Hematopoietic multipotent progenitor cell treated with erythropoietin and hydrocortisone succinate and interleukin-3 and kit ligand, for 8 days (in vitro differentiated cells): ENCODE measurements at places on chromosomes 2 and 18.
A peak's percentile ranks its signal among the peaks of the same experiment; 100 is the strongest.

- no peak for DNase-seq
Observed at GRCh38 chr2:235542733-235543127, 48.9 kb downstream of the AGAP1 start.

GRCh38 chr2:95274291-95275150, at the start of gene PROM2:
PROM2 (plus strand) TSS chr2:95274449; CDS start chr2:95274586, 137 bp downstream.
- DNase-seq, result no peak

- DNase-seq, result no peak
Observed at GRCh38 chr2:30689496-30690125, 117.6 kb downstream of the CAPN13 start.

DNA sequence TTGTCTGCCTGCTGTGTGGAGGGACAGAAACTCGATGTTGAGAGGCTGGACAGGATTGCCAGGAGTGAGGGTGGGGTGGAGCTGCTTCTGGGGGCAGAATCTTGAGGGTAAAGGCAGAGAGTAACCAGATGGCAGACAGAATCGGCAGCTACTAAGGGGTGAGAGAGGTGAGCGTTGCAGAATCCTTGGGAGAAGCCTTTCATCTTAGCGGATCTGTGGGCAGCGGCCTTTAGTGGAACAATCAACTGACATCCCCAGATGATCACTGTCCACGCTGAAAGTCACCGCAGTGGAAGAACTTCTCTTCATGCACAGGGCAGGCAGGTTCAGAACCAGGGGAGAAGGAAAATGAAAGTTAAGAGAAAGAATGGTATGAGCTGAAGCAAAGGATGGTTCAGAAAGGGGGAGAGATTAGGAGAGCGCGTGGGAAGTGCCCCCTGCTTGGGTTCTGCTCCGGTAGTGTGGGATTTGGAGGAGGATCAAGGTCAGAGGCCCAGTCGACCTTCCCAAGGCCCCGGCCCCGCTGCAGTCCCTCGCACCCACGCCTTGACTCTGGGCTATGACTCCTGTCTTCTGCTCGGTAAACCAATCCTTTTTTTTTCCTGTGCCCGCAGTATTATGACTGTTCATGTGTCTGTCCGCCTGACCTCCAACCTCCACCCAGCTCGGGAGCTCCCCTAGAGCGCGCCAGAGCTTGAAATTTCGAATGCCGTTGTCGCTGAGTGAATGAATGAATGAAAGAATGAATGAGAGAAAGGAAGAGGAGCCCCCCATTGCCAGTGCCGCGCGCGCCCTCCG, 584 bp downstream of the BOLA3 start:
- DNase-seq, result peak; percentile 24

GRCh38 chr2:162824304-162824703, 14.3 kb downstream of the KCNH7 start:
- no peak for DNase-seq

- DNase-seq, result no peak
Observed at GRCh38 chr18:30917651-30918050, 124.9 kb downstream of the DSC3 start.

GRCh38 chr18:36214811-36215210, 27.5 kb downstream of the MOCOS start:
- no peak for DNase-seq

DNA sequence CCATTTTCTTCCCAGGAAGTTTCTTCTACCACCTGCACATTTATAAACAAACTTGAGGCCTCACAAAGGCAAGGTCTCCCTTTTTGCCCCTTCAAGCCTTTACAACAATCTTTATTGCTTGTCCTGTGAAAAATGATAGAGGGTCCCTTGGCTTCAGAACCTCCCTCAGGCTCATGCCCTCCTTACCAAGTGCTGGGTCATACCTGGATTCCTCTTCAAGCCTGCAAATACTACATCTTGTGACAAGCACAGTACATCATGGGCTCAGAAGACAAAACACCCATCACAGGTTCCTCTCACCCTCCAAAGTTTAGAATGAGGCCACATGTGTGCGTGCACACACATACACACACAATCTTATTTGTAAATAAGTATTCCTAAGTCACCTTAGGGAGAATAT, 9.1 kb downstream of the CAPN14 start:
- no peak for DNase-seq

DNA sequence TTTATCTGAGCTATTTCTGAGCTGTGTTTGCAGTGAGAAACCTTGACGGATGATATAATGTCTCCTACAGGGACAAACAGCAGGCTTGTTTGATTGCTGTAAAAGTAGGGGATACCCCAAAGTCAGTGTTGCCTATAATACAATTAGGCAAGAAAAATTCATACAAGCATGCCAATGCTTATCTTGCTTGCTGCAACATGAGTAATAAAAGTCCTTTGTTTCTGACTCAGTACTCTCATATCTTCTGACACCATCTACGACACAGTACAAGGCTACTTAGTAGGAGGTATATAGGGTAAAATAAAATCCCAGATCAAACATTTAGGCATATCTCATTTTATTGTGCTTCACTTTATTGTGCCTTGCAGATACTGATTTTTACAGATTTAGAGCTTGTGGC, 33.0 kb downstream of the ERBB4 start:
- DNase-seq, result no peak

- DNase-seq, result no peak
Observed at GRCh38 chr18:61669320-61669719, 223.5 kb downstream of the RNF152 start.

- DNase-seq, result no peak
Observed at GRCh38 chr2:111135237-111135909, 14.7 kb downstream of the BCL2L11 start.

DNA sequence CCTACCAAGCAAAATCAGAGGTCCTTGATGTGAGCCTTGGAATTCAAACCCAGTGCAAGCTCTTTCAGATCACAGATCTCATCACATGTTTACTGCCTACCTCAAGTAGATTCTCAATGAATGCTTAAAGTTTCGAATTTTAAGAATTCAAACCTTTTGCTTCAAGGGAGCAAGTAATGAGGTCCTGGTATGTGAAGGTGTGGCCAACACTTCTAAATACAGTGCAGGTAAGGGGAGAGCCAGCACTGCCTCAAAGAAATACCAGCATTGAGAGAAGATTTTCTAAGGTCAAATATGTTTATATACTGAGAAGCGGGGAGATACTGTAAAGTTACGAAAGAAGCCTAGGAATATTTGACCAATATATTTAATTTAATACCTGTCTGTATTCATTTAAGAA, 19.7 kb upstream of the RNF152 start:
- no peak for DNase-seq

DNA sequence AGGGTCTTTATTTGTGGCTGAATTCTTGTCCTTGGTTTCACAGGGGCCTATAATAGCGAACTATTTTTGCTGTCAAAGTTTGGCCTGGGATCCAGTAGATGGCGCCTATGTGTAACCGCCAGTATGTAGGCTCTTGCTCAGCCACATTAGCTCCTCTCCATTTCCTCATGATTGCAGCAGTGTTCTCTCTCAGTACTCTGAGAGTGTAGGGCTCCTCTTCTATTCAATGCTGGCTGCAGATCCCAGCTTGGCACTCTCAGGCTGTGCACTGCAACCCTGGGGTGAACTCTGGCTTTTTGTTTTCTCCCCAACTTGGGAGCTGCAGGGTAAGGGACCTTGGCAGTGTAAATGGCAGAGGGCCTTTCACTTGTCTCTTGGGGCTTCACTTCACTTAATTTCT, 344.6 kb upstream of the CHAC2 start:
- peak; percentile 47 for DNase-seq

DNA sequence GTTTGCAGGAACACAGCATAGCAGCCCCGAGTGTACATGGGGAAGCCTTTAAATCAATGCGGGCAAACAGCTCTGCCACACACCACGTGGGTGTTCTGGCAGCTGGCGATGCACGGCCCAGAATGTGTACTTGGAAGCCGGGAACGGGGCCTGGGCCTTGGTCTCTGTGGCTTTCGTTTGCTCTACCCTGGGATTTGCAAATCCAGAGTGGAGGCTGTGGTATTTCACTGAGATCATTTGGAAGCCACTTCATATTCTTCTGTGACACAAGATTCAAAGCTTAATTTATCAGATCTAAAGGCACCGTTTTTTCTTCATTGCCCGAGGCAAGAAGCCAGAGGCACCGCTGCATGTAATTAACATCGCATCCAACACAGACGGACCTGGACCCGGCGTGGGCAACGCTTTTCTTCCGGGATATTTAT, 246.3 kb upstream of the MYT1L start:
- DNase-seq, result no peak

GRCh38 chr2:123688231-123688940, 336.7 kb upstream of the CNTNAP5 start:
- DNase-seq, result no peak

- no peak for DNase-seq
Observed at GRCh38 chr2:193907561-193907960, 1712.8 kb upstream of the TMEFF2 start.

GRCh38 chr2:30730736-30731647, 76.3 kb downstream of the CAPN13 start:
- DNase-seq, result no peak

DNA sequence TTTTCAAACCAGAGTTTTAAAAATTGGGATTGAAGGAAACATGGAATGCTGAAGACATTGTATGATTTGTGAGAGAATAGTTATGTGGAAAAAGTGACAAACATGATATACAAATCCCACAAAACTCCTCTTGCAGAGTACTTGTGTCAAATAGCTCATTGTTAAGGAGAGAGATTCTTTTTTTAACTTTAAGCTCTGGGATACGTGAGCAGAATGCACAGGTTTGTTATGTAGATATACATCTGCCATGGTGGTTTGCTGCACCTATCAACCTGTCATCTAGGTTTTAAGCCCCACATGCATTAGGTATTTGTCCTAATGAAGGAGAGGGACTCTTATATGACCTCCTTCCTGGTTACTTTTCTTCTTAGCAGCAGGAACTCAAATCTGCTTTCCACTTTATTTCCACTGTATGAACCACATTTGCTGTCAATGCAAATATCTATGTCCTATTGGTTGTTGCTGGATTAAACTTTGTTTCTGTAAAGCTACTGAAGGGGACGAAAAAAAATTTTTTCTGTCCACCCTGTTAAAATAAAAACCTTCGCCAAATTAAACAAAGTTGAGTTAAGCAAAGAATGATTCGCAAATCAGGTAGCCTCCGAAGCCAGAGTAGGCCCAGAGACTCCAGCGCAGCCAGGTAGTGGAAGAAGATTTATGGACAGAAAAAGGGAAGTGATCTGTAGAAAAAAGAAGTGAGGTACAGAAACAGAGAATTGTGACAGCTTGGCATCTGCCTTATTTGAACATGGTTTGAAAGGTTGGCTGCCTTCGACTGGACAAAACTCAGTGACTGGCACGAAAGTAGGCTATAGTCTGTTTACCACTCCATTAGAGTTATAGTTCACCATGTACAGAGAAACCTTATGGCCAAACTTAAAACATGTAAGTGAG, 430.1 kb upstream of the CHST9 start:
- no peak for DNase-seq

DNA sequence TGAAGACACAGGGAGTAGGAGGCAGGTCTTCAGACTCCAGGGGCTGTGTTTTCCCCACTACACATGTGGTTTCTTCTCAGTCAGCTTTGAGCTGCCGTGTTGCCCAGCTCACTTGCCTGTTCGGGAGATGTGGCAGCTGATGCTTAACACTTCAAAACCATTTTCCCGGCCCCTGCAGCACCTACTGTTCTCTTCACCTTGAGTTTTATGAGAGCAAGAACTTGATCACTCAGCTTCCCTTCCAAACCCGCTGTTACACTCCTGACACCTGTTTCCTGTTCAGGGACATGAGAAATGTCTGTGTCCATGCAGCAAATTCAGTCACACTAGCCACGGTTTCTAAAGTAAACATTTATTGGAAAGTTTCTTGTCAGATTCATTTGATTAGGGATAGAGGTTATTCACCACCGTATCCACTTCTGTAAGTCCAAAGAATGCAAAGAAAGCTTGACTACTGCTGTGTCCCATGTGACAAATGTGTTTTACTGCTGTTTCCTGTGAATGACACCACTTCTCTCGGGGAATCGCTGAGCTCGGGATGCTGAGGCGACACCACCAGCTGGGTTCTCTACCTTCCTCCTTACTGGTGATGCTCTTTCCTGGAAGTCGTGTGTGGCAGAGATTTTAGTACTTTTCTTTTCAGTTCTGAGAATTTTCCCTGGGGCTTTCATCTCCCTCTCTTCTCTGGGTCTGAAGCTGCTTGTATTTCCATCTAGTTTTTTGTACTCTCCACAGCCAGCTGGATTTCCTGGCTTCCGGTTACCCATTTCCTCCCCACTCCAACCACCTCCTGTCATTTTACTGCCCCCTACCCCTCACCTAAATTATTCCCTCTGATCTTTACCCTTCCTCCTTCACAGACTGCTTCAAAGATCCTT, 91.7 kb downstream of the KLF7 start:
- no peak for DNase-seq

- peak; percentile 5 for DNase-seq
Observed at GRCh38 chr2:105873721-105874120, 129.0 kb downstream of the NCK2 start.

- DNase-seq, result no peak
Observed at GRCh38 chr2:128487650-128488387, 169.2 kb upstream of the HS6ST1 start.

GRCh38 chr2:68463287-68463877, 3.7 kb downstream of the FBXO48 start:
- peak; percentile 82 for DNase-seq

GRCh38 chr2:226971770-226972169, 135.9 kb downstream of the RHBDD1 start:
- no peak for DNase-seq

- peak; percentile 94 for DNase-seq
Observed at GRCh38 chr18:10239103-10239502, 215.3 kb upstream of the APCDD1 start.

- no peak for DNase-seq
Observed at GRCh38 chr2:3267869-3268704, 109.5 kb downstream of the EIPR1 start.

GRCh38 chr2:221524158-221524557, 47.9 kb downstream of the EPHA4 start:
- no peak for DNase-seq

DNA sequence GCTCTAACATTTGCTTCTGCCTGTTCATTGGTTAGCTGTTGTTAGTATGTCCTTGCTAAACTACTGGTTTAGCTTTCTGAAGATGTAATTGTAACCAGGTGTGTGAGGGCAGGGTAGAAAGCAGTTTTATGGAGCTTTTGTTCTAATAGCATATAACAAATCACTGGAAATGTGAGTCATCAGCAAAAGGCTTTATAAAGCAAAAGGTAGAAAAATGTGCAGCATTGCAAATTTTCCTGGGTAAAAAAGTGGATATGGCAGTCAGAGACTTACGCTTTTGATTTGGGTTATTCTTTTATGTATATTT, 85.3 kb downstream of the ZNF407 start:
- DNase-seq, result no peak

- no peak for DNase-seq
Observed at GRCh38 chr2:191158747-191159146, 8.0 kb upstream of the STAT4 start.

DNA sequence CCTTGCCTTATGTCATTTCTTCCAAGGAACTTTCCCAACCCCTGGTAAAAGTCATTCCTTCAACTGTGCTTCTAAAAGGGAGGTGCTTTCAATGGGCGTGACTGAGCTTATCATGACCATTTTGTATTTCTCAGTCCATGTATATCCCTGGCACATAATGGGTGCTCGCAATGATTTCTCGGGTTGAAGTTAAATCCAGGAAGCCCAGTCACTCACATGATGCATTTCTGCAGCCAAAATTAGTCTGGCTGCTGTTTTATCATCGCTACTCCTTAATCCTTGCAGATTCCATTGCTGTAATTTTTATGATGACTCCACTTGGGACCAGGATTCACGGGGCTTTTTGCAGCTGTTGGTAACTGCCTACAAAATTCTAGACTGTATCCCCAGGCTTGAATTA, 25.9 kb upstream of the RFX8 start:
- DNase-seq, result no peak

GRCh38 chr2:205763708-205764211, 81.5 kb downstream of the NRP2 start:
- peak; percentile 78 for DNase-seq

GRCh38 chr2:6866275-6866671, 566 bp upstream of the CMPK2 start:
- peak; percentile 84 for DNase-seq
